CD4-positive, CD25-positive, alpha-beta regulatory T cell (primary cell): ENCODE measurements at places on chromosomes 5 and 9. TPM values are rescaled to one million over a fixed set of nuclear protein-coding genes. Genes with fewer than 3 reads are reported as not detected.

- H3K36me3 ChIP-seq: peaks cover 49% of the 10 kb centered on the region
- no peak overlapping the region for H3K27ac ChIP-seq
- H3K27me3 ChIP-seq: no peaks in the 10 kb centered on the region
- H3K4me1 ChIP-seq: peaks cover 18% of the 10 kb centered on the region
- no peak overlapping the region for H3K4me3 ChIP-seq
- DNase-seq: no peak
These were observed 26.3 kb downstream of the PCDHGC5 start for GRCh38 chr5:141515141-141515540.

DNA sequence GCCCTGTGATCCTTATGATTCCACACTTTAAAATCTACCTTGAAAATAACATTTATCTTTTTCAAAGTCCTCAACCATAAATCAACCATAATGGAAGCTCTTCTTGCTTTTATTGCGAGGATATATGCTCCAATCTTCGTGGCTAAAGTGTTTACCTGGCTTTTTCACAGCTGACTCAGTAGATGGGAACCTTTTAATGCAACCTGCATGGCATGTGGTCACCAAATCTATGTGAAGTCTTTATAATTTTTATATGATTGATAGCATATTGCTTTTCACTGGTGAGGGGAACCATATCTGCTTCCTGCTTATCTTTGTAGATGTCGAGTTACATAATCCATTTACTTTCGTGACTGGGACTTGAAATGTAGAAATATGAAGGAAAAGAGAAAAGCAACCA lies 47.1 kb upstream of the TLX3 start:
- H3K4me1 ChIP-seq: no peaks in the 10 kb centered on the region
- no peaks in the 10 kb centered on the region for H3K27me3 ChIP-seq
- no peaks in the 10 kb centered on the region for H3K36me3 ChIP-seq
- H3K4me3 ChIP-seq: no peak overlapping the region
- no peak for DNase-seq

DNA sequence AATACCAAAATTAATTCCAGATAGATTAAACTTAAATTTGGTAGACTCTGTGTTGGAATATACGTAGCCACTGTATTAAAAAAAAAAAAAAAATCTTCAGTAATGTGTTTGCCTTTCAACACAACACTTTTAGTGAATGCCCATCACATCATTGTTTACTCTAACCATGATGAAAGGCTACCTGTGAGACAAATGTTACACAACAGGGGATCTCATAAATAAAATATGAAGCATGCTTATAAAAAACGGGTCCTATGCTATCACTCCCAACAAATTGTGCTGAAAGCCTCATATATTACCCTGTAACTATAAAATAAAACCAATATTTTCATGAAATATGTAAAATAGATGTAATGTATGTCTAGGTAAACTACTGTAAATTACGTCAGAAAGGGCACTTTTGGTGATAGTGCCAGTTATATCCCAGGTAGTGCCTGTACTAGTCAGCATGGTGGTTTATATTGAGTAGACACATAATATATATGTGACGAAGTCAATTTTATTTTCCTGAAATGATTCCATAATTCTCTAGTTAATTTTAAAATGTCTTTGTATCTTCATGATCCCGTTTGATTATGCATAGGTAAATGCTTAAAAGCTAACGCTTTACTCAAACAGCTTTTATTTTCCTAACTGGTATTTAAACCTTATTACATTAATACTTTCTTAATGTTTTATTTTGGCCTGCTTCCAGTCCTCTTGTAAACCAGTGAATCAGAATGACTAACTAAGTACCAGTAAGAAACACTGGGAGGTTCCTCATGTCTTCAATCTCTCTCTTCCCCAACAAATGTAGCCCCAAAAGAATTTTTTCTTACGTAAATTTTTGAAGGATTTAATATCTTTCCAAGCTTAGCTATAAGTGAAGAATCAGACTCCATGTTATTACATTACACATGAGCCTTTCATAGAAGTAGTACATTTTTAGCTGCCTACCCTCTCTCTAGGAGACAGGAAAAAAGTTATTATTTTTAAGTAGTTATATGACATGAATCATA lies 420.3 kb downstream of the GABRG2 start:
- no peak for DNase-seq
- H3K4me1 ChIP-seq: no peaks in the 10 kb centered on the region
- no peaks in the 10 kb centered on the region for H3K36me3 ChIP-seq
- no peak overlapping the region for H3K4me3 ChIP-seq

DNA sequence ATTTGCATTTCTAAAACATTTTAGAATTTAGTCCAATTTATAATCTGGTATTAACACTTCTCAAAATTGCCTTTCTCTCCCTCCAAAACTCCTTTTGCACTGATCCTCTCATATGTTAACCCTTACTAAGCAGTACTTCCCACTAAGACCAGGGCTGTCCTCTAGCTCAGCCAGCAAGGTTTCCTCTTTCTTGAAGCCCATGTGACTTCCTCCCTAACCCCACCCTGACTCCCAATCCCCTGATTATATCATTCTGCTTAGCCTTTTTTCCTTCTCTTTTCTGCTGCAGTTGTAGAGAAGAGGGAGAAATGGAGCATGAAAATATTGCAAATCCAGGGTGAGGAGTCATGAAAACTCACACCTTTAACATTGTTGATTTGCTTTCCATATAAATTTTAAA lies 241.7 kb downstream of the MCTP1 start:
- DNase-seq: no peak
- no peaks in the 10 kb centered on the region for H3K36me3 ChIP-seq
- no peaks in the 10 kb centered on the region for H3K27me3 ChIP-seq
- H3K4me1 ChIP-seq: no peaks in the 10 kb centered on the region

- H3K4me3 ChIP-seq: no peak overlapping the region
- H3K27me3 ChIP-seq: no peaks in the 10 kb centered on the region
- no peak overlapping the region for H3K27ac ChIP-seq
- peaks cover 15% of the 10 kb centered on the region for H3K36me3 ChIP-seq
- no peak for DNase-seq
These were observed 21.2 kb downstream of the CAST start for GRCh38 chr5:96683392-96683791.

GRCh38 chr5:75351139-75351926 lies 14.3 kb downstream of the HMGCR start:
- no peak for DNase-seq
- no peak overlapping the region for H3K27ac ChIP-seq
- no peaks in the 10 kb centered on the region for H3K4me1 ChIP-seq

DNA sequence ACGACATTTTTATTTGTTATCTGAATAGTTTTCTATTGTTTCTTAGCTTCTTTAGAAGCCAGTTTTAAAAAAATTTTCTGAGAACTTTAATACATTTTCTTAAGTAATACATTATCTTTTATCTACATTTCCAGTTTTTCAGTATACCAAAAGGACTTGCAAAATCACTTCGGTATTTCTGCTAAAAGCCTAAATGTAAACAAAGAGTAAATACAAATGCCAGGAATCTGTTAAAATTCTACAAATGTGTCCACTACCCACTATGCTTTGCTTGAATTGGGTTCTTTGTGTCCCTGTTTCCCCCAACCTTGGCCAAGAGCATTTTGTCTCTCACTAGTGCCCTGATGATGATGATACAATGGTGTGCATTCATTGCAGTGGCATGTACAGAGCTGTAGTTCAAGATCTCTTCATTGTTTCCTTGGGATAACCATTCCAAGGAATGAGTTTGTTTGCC lies 611.2 kb downstream of the NR2F1-AS1 start:
- no peak overlapping the region for H3K4me3 ChIP-seq
- no peaks in the 10 kb centered on the region for H3K4me1 ChIP-seq
- no peaks in the 10 kb centered on the region for H3K36me3 ChIP-seq

- H3K27me3 ChIP-seq: no peaks in the 10 kb centered on the region
- DNase-seq: no peak
- no peaks in the 10 kb centered on the region for H3K4me1 ChIP-seq
- H3K27ac ChIP-seq: no peak overlapping the region
- H3K4me3 ChIP-seq: no peak overlapping the region
These were observed 40.9 kb upstream of the PWWP2A start for GRCh38 chr5:160159991-160160792.

GRCh38 chr5:67182301-67182790 lies 14.3 kb downstream of the CD180 start:
- no peak overlapping the region for H3K4me3 ChIP-seq
- no peak overlapping the region for H3K27ac ChIP-seq
- H3K27me3 ChIP-seq: no peaks in the 10 kb centered on the region
- H3K36me3 ChIP-seq: no peaks in the 10 kb centered on the region

DNA sequence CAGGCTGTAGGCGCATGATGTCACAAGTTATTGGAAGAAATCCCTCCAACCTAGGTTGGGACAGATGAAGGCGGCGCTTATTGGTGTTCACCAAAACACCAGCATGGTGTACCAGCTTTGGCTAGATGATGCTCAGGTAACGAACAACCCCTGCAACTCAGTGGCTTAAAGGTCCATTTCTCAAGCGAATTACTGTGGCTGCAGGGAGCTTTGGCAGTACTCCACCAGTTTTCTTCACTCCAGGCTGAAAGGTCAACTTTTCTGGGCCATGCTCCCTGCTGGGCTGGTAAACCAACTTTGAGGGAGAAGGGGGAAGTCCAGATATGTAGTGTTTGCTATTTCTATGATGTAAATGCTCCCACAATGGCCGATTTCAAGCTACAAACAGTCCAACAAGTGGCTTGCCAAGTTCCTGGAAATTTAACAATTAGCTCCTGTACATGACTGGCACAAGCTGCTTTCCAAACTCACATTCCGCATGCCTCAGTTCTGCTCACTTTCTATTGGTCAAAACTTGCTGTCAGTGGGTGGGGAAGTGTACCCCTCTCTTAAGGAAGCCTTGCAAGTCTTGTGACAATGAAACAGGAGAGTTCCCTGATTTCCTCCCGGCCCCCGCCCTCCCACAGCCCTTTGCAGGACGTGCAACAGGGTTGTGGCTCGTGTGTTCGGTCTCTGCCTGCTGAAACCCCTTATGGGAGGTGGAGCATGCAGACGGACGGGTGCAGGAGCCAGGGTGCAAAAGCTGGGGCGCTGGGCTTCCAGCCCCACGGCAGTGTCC lies 588 bp upstream of the ZBED3 start:
- no peak for DNase-seq
- peaks cover 2% of the 10 kb centered on the region for H3K27me3 ChIP-seq
- peak overlapping the region; percentile 76 for H3K4me3 ChIP-seq

GRCh38 chr9:37382161-37382981 lies 40.1 kb upstream of the GRHPR start:
- no peaks in the 10 kb centered on the region for H3K36me3 ChIP-seq
- no peak for DNase-seq
- H3K27ac ChIP-seq: no peak overlapping the region
- H3K4me3 ChIP-seq: no peak overlapping the region
- H3K4me1 ChIP-seq: no peaks in the 10 kb centered on the region

- DNase-seq: no peak
- H3K4me3 ChIP-seq: no peak overlapping the region
- H3K27me3 ChIP-seq: no peaks in the 10 kb centered on the region
- no peak overlapping the region for H3K27ac ChIP-seq
- peaks cover 19% of the 10 kb centered on the region for H3K4me1 ChIP-seq
- peaks cover 97% of the 10 kb centered on the region for H3K36me3 ChIP-seq
These were observed 36.2 kb downstream of the SECISBP2 start for GRCh38 chr9:89354471-89354870.

GRCh38 chr5:168820874-168821273 lies 241.7 kb upstream of the PANK3 start:
- DNase-seq: no peak
- no peaks in the 10 kb centered on the region for H3K4me1 ChIP-seq
- H3K27me3 ChIP-seq: no peaks in the 10 kb centered on the region

- DNase-seq: no peak
- no peak overlapping the region for H3K4me3 ChIP-seq
- H3K27me3 ChIP-seq: peaks cover 2% of the 10 kb centered on the region
- H3K36me3 ChIP-seq: no peaks in the 10 kb centered on the region
- no peak overlapping the region for H3K27ac ChIP-seq
These were observed 16.2 kb upstream of the ITGA1 start for GRCh38 chr5:52771343-52772039.

- no peaks in the 10 kb centered on the region for H3K27me3 ChIP-seq
- peaks cover 7% of the 10 kb centered on the region for H3K4me1 ChIP-seq
- no peak overlapping the region for H3K4me3 ChIP-seq
- H3K36me3 ChIP-seq: no peaks in the 10 kb centered on the region
These were observed 29.3 kb upstream of the OBP2B start for GRCh38 chr9:133238272-133238850.

DNA sequence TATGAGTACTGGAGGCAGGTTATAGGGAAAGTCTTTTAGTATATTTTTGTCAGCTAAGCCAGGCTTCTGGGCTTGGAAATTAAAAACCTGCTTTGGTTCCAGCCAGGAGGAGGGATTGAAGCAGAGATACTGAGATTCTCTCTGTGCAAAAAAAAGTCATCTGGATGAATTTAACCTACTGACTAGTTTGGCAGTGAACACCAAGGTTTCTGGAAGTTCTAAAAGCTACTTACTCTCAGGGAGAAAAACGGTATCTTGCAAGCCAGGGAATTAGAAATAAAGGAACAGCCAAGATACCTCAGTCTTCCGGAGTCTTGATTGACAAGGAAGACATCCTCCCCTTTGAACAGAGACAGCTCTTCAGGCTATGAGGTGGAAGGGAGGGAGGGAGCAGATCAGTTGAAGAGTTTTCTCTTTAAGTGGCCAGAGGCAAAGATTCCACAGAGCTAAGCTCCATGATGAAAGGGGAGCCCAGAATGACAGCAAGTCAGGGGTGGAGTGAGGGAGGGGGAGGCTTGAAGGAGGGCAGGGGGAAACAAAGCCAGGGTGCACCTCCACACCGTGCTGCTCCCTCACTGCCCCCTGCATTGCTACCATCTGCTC lies 8.3 kb upstream of the ZBTB34 start:
- H3K27me3 ChIP-seq: peaks cover 17% of the 10 kb centered on the region
- no peaks in the 10 kb centered on the region for H3K4me1 ChIP-seq
- no peak for DNase-seq
- no peak overlapping the region for H3K27ac ChIP-seq

DNA sequence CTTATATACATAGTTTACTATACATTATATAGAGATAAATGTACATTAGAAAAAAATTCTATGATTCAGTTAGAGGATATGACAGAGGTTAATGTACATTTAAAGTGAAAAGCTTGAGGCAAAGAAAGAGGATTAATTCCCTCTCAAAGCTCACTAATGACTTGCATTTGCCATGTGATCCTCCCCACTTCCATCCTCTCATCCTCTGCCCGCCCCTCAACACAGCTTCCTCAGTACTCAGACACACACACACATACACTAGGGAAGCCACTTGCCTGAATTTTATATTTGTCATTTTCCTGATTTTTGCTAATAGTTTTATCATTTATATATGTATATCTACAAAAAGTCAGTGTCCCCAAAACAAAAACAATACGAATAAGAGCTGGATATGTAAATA lies 764.5 kb downstream of the EFNA5 start:
- H3K36me3 ChIP-seq: no peaks in the 10 kb centered on the region
- no peak overlapping the region for H3K27ac ChIP-seq
- DNase-seq: no peak
- no peak overlapping the region for H3K4me3 ChIP-seq

C5 gene
- 1.5 TPM for total RNA-seq

GRM6 gene
- total RNA-seq: not detected

CDC20B gene
- not detected for total RNA-seq

ASB6 gene
- total RNA-seq: 27.8 TPM

CDH6 gene
- total RNA-seq: not detected

SEMA6A gene
- not detected for total RNA-seq
